ENCODE measurements at places on chromosomes 12 and 14. TPM values are rescaled to one million over a fixed set of nuclear protein-coding genes. Genes with fewer than 3 reads are reported as not detected.
A peak's percentile ranks its signal among the peaks of the same experiment; 100 is the strongest.

Gene NXPH4
- total RNA-seq = 0.13 TPM

Gene PRIMA1
- total RNA-seq = 0.30 TPM

Gene RILPL1
- 3.4 TPM for total RNA-seq

Gene AKAP3
- 1.6 TPM for total RNA-seq

Gene DTX1
- 24.5 TPM for total RNA-seq

Gene EMP1
- total RNA-seq = 11.6 TPM

Gene IPO8
- total RNA-seq = 27.8 TPM

Gene DEPDC4
- total RNA-seq = 2.5 TPM

DNA sequence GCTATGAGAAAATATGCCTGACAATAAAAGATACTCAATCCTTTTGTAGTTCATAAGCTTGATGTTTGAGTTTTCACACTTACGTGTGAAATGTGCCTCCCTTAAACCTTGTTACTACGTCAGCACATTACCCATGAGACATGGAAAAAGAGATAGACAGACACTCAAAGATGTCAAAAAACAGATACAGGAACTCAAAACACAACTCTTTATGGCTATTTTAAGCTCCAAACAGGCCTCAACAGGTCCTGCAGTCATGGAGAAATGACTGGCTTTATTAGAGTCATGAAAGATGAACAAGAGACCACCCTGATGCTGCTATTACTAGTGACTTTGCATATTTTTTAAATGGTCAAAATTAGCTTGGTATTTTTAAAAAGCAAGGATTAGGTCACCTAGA, 184.5 kb downstream of the MON2 start:
- no peak for DNase-seq

DNA sequence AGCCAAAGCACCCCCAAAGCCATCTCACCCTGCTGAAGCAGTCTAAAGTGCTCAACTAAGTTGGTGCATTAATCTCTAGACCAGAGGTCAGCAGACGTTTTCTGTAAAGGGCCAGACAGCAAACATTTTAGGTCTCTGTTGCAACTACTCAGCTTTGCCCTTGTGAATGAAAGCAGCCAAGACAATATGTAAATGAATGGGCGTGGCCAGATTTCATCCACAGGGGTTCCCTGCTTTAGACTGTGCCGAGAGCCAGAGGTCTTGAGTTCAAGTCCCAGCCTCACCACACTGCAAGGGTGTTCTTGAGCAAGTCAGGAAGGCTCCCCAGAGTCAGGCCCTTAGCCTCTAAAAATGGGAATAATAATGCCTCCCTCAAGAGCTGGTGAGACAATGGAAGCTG, 166.2 kb downstream of the CHST11 start:
- no peak for DNase-seq

- no peak for DNase-seq
Measured at GRCh38 chr14:36222952-36223468, 46.5 kb upstream of the PTCSC3 start.

- peak; percentile 85 for DNase-seq
Measured at GRCh38 chr14:90278199-90279175, 22.1 kb downstream of the PSMC1 start.

GRCh38 chr14:98957211-98958047, 314.6 kb downstream of the BCL11B start:
- DNase-seq = no peak

DNA sequence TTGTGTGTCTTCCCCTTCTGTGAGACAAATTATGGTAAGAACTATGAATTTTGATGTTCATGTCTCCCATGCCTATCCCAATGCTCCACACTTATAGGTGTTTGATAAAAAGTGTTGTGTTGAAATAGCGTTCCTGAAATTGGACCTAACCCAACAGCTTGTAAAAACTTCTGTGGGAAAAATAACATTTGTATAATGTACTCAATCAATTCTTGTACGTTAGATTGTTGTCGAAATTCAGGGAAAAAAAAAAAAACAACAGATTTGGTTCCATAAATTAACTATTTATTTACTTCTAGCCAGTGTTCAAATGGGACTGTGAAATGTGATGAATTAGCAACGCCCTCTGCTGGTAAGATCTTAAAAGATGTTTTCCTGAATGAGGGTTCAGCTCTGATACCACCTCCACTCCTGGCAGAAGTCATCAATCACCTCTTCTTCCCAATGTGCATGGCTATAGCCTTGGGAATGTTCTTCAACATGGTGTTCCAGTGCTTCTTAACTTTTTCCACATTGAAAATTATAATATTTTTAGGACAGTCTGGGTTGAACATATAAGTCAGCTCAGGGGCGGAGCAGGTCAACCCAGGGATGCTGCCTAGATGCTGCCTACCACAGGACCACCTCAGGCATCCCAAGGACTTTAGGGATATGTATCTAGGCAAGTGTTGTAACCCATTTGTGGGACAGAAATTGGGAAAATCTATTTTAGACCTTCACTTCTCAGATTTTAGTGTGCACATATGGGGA, 170.6 kb downstream of the OTOGL start:
- no peak for DNase-seq

- no peak for DNase-seq
Measured at GRCh38 chr12:113874999-113875561, 91.0 kb downstream of the RBM19 start.

- no peak for DNase-seq
Measured at GRCh38 chr12:56046027-56046780, 4.5 kb downstream of the RPS26 start.
